ENCODE measurements at places on chromosomes 1 and 21. TPM values are rescaled to one million over a fixed set of nuclear protein-coding genes. Genes with fewer than 3 reads are reported as not detected.

Gene CD101
- polyA plus RNA-seq = 0.04 TPM

Gene ICOSLG
- 0.91 TPM for polyA plus RNA-seq

Gene LCE1C
- not detected for polyA plus RNA-seq

Gene RNF186
- polyA plus RNA-seq = not detected

Gene NHLH1
- polyA plus RNA-seq = 0.60 TPM

Gene GJB3
- polyA plus RNA-seq = not detected

Gene INAVA
- not detected for polyA plus RNA-seq

Gene CR1L
- polyA plus RNA-seq = not detected

Gene CYP4Z1
- polyA plus RNA-seq = 0.03 TPM

Gene CYP2J2
- 0.06 TPM for polyA plus RNA-seq

Gene GJC2
- 0.75 TPM for polyA plus RNA-seq

Gene DCDC2B
- not detected for polyA plus RNA-seq

Gene GPATCH4
- polyA plus RNA-seq = 22.4 TPM

Gene CFHR5
- polyA plus RNA-seq = not detected

Gene LCE1F
- not detected for polyA plus RNA-seq

Gene B3GALT2
- polyA plus RNA-seq = not detected

Gene ADAMTS1
- 13.7 TPM for polyA plus RNA-seq

Gene FAM163A
- polyA plus RNA-seq = not detected

Gene LDLRAD1
- polyA plus RNA-seq = not detected

Gene ACOT11
- 5.5 TPM for polyA plus RNA-seq

All from endothelial cell of umbilical vein (primary cell).